Stimulated activated CD4-positive, alpha-beta T cell treated with anti-CD3 and anti-CD28 coated beads, Interleukin-1b, Interleukin-23, amount 100 ng/mL, for 1 hour (primary cell): ENCODE measurements at places on chromosomes 4 and X.

DNA sequence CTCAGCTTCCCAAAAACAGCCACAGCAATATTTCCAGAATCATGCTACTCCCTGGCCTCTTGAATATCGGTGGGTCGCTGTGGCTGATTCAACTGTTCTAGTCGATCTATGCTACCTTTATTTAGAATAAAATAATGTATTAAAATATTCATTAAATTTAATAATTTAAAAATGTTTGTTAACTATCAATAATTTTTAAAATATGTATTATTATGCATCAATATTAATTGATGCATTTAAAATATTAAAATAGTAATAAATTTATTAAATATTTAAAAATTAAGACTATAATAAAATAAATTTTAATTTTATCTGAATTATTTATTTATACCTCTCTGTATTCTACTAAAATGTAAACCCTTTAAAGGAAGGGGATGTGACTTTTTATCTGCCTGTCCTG lies 19.0 kb downstream of the ARSD start:
- DNase-seq = no peak

DNA sequence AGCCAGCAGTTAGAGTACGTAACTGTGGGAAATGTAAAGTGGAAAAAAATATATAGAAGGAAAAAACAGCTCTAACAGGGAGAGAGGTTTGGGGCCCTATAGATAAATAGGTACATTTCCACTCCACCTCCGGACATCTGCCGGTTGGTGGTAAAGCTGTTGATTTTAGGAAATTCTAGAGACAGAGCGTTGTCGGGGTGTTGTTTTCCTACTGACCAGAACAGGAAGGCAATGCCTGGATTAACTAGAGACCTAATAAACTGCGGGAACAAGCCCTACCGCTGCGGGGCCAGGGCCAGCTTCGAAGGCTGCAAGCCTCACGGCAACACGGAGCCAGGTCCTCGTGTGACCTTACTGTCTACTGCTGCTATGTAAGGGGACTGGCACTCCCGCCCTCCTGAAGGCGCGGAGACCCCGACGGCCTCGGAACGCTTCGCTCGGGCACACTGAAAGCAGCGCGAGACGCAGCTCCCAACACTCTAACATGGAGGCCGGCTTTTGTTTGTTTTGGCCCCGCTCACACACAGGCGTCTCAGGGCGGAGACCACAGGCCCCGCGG lies 702 bp upstream of the CDKN2AIP start:
- no peak for DNase-seq

GRCh38 chr4:30768277-30768676 lies 48.1 kb downstream of the PCDH7 start:
- no peak for DNase-seq

DNA sequence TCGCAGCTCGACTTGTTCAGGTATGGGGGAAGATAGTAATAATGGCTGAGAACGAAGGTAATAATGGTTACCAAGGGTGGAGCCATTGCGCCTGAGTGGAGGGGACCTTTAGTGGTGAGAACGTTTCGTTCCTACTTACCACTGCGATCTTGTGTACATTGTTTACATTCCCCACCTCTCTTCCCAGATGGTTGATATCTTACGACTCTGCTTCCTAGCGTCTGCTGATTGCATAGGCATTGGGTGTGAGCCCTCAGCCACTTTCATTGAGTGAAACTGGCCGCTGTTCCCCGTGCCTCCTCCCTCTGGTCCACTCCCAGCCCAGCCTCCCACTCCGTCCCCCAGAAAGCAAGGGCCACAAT lies 850 bp downstream of the IGBP1 start:
- DNase-seq = no peak

- no peak for DNase-seq
These were observed 60.6 kb upstream of the SLC39A8 start for GRCh38 chr4:102405821-102406401.

DNA sequence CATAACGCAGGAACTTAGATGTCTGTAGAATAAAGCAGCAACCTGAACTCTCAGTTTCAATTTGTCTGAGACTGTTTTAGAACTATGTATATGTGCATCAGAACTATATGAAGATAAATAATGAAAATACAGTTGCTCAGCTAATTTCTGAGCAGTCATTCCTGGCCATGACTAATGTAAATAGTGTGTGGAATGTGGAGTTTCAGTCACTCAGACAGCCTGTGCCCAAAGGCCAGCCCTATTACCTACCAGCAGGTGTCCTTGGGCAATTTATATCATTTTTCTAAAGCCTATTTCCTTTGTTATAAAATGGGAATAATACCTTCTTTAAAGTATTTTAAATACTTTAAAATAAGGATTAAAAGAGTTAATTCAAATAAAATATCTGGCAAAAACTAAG lies 56.0 kb upstream of the RELL1 start:
- no peak for DNase-seq

DNA sequence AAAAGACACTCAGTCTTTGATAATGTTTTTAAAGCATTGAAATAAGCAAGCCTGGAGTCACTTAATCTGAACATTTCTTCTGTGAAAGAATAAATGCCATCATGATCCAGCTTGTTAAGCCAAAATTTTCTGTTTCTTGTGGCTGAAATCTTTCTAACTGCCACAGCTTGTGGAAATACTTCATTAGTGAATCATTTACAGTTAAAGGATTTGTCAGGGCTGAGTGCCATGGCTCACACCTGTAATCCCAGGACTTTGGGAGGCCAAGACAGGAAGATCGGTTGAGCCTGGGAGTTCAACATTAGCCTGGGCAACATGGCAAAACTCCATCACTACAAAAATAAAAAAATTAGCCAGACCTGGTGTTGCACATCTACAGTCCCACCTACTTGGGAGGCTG lies 93.3 kb upstream of the PDE5A start:
- no peak for DNase-seq

DNA sequence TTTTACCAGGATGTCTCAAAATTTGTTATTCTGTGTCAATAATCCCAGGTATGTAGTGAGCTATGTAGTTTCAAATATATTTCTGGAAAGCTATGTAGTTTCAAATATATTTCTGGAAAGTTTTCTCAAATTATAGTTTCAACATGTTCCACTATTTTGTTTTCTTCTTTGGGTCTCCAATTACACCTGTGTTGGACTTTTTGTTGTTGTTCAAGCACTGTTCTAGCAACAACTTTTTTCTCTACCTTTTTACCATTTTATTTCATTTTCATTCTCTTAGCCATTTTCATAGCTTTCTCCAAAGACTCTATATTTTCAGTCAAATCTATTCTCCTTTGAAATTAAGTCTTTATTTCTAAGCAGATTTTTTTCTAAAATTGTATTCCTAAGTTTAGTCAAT lies 88.4 kb downstream of the LCORL start:
- DNase-seq = no peak

GRCh38 chrX:133747196-133747595 lies 238.2 kb downstream of the GPC3 start:
- DNase-seq = no peak

GRCh38 chr4:26325191-26325590 lies 4.4 kb downstream of the RBPJ start:
- DNase-seq = no peak

GRCh38 chrX:1378306-1378759 lies 13.6 kb downstream of the SLC25A6 start:
- DNase-seq = no peak

GRCh38 chrX:12447448-12448064 lies 309.3 kb downstream of the FRMPD4 start:
- no peak for DNase-seq

- no peak for DNase-seq
These were observed 38.6 kb downstream of the HTRA3 start for GRCh38 chr4:8308144-8308543.

DNA sequence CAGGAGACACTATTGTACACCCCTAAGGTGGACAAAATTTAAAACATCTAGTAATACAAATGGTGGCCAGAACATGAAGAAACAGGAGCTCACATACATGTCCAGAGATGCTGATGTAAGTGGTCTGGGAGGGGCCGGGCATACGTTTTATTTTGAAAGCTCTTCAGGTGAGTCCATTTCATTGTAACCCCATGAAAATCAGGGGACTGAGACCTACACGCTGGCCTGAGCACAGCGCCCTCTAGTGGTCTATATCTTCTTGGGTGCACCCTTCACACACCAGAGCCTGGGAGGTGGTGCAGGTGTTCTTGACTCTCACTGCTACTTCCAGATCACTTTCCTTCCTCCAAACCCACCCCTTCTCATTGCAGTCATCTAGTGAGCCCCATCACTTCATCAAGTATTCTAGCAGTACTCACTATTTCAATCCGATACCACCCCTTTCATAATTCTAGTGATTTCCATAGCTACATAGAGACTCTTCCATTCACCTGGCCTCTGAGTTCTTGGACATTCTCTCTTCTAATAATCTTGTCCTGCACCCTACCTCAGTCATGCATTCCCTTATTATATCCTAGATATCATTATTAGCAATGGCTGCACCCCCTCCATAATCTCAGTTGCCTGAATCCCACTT lies 4.3 kb upstream of the TLR6 start:
- no peak for DNase-seq

DNA sequence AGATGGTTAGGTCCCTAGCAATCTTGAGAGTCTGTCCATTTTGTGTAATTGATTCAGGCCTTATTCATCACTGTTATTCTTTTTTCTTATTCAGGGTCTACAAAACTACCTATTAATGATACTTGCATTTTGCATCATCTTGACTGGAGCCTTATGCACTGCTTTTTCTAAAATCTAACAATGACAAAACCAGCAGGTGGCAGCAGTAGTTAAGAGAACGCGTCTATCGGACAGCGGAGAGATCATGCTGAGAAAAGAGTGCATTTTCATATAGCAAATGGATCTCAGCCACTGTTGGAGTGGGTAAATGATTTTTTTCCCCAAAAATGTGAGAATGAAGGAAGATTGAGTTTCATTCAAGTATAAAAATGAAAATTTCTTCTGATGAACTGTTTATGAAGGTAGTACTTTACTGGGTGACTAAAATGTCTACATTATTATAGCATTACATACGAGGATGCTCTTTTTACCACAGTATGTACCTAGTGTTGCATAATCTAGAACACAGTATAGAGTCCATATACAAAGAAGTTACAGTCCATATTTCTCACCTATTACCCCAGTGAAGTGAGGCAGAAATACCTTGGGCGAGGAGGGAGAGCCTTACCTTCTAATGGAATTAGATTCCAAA lies 43.2 kb downstream of the TMEM144 start:
- peak; percentile 3 for DNase-seq

DNA sequence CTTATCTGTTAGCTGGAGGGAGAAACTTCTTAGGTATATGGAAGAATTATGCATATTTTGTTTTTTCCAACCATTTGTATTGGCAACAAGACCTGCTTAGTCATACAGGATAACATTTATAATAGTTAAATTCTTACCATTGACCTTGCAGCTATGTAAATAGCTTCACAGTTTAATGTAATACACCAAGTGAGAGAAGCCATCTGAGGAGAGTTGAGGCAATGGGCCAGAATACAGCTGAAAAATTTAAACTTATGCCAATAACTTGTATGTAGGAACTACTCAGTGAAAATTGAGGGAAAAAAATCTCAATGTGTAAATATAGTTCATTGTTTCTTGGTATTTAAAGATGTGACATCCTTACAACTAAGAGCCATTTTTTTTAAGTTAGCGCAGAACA lies 273.5 kb downstream of the DACH2 start:
- no peak for DNase-seq

DNA sequence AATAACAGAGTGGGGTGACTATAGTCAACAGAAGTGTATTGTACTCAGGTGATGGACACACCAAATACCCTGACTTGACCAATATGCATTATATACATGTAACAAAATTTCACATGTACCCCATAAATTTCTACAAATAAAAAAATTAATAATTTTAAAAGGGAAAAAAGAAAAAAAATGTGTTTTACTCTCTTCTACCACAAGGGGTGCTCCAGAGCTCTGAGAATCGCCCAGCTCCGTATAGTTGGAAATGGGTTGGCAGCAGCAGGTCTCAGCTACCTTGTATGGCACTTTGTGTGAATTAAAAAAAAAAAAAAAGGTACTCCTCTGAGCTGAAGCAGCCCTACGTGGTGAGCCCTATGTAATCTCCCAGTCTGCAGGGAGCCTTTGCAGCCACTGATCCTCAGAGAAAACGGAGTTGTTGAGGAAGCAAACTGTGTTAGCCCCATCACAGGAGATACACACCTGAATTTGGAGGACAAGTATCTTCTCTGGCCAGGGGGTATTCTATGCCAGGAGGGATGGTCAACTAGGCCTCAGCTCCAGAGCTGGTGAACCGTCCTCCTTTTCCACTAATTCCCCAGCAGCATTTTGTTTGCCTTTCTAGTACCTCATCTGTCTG lies 17.2 kb upstream of the POLA1 start:
- DNase-seq = no peak

DNA sequence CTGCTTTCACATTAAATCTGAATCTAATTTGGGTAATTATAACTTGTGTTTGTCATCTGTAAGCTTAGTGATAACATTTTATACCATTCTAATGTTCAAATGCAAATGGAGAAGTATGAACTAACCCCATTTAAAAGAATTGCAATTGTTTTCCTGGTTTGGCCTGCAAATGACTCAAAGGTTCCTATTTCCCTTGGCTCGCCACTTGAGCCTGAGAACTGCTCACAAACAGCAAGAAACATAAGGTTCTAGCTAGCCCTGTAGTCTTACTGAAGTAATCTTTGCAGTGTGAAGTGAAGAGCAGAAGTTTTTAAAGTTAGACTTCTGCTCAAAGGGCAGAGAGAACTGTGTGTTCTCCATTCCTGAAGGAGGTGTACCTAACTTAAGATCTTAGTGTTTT lies 27.2 kb downstream of the UPRT start:
- DNase-seq = no peak
